ENCODE measurements at places on chromosomes 2 and 18.

- H3K4me1 ChIP-seq = peaks cover 3% of the 10 kb centered on the region
- H3K4me3 ChIP-seq = no peak overlapping the region
- no peaks in the 10 kb centered on the region for H3K27me3 ChIP-seq
- DNase-seq = no peak
- no peak overlapping the region for H3K27ac ChIP-seq
- H3K36me3 ChIP-seq = peaks cover 13% of the 10 kb centered on the region
Observed at GRCh38 chr18:79476918-79477571, 81.3 kb downstream of the NFATC1 start.

DNA sequence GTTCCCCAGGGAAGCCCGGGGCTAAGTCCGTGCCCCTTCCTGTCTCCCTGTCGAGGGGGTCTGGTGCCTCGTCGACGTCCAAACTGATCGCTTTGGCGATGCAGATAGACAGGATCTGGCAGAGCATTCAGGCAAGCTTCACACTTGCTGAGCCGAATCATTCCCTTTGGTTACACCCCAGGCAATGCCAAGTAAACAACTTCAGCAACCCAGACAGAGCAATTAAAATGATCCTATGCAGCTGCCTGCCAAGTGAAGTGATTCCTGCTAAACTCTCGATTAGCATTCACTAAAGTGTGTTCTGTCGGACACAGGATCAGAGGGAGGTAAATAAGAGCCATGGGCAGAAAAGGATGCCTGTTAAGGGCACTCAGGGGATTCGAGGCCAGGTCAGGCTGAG, 108.2 kb upstream of the RAB12 start:
- no peaks in the 10 kb centered on the region for H3K36me3 ChIP-seq
- DNase-seq = no peak
- no peaks in the 10 kb centered on the region for H3K27me3 ChIP-seq
- H3K27ac ChIP-seq = no peak overlapping the region
- H3K4me1 ChIP-seq = no peaks in the 10 kb centered on the region
- no peak overlapping the region for H3K4me3 ChIP-seq

DNA sequence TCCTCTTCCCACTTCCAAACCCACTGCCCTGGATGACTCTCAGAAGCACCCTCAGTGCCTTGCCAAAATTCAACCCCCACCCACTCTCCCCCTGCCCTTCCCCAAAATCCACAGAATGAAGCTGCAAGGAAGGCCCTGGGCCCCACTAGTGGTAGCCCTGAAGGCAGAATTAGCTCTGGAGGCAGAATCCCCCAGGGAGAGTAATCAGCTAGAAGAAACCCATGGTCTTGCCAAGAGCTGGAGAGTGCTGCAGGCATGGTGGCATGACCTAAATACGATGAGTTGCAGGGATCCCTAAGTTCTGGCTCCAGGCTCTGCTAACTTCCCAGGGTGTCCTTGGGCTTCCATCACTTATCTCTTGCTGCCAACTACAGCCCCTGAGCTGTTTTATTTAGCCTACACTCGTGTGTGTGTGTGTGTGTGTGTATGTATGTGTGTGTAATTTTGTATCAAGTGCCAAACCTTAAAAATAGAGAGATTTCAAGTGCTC, 7.9 kb downstream of the GAD1 start:
- H3K27me3 ChIP-seq = peaks cover 35% of the 10 kb centered on the region
- no peak overlapping the region for H3K4me3 ChIP-seq
- H3K27ac ChIP-seq = no peak overlapping the region
- H3K36me3 ChIP-seq = no peaks in the 10 kb centered on the region

DNA sequence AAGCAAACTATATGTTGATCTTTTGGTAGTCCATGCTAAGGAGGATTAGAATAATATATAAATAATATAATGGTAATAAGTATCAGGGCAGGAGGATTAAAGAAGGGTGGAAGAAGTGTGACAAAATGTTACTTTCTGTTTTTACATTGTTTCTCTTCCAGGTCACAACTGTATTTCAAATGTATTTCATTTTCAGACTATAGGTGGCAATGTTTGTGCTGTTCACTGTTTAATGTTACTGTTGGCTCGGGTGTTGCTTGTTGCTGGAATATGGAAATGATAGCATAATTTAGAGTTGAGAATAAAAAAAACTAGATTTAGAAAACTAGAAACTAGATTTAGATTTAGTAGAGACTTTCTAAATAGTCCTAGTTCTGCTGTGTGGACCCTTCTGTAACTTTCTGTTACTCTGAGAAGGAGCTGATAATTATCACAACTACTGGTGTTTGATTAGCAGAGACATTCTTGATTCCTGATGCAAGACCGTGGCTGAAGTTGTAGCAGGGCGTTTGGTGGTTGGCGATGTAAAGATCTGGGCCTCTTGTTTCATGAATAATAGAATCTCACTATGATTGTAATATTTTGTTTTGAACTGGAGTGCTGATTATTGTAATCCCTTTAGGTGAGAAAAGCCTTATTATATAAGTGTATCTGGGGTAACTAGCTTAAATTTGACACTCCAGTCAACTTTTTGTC, 7.9 kb downstream of the NEDD4L start:
- H3K4me1 ChIP-seq = no peaks in the 10 kb centered on the region
- no peak overlapping the region for H3K4me3 ChIP-seq
- H3K27ac ChIP-seq = no peak overlapping the region

DNA sequence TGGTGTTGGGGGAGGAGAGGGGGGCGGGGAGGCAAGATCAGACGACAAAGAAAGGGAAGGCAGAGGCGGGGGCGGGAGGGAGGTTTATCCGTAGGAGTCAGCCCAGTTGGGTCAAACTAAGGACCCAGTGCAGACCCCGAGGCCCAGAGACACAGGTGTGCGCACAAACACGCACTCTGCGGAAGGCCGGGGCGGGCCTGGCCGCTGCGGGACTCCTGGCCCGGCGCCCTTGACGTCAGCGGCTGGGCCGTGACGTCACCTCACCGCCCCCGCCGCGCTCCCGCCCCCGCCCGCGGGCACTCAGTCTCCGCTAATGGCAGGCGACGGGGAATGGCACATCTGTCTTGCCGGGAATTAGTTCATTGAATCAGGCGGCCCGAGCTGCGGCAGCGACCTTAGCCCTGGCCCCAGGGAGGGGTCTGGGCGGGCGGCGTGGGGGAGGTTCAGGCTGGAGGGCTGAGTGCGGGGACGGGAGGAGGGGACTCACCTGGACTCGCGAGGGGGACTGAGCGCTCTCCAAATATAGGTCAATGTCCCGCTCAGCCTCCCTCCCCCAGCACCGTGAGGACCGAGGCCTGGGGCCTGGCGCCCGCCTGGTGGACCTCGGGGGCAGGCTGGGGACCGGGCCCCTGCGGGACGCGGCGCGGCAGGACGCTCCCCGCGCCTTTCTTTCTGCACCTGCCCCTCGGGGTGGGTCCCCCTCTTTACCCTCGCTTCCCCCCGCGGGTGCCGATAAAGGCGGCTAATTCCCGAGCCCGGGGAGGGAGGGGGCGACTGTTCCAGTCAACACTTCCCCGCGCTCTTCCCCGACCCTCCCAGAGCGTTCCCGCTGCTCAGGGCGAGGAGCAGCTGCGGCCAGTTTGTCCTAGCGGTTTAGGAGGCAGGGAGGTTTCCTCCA, 15.5 kb upstream of the ECEL1 start:
- no peak overlapping the region for H3K27ac ChIP-seq
- DNase-seq = peak; percentile 29
- H3K4me3 ChIP-seq = no peak overlapping the region
- H3K4me1 ChIP-seq = peaks cover 6% of the 10 kb centered on the region

DNA sequence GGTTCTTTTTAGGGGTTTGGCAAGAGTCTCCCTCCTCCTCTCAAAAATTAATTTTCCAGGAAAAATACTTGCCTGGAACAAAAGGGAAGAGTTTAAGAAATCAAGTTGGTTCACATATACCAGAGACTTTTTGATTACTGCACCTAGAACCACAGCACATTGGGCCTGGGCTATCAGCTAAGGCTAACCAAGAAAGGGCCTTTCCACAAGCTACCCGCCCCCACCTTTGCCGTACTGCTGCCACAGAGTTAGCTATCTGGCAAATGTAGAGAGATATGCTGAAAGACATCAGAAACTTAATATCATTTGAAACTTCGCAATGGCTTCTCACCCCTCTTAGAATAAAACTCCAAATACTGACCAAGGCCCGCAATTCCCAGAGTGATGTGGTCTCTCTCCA, 76.9 kb downstream of the AAK1 start:
- H3K36me3 ChIP-seq = no peaks in the 10 kb centered on the region
- peaks cover 67% of the 10 kb centered on the region for H3K4me1 ChIP-seq
- no peak for DNase-seq
- no peaks in the 10 kb centered on the region for H3K27me3 ChIP-seq
- peak overlapping the region; percentile 26 for H3K27ac ChIP-seq

DNA sequence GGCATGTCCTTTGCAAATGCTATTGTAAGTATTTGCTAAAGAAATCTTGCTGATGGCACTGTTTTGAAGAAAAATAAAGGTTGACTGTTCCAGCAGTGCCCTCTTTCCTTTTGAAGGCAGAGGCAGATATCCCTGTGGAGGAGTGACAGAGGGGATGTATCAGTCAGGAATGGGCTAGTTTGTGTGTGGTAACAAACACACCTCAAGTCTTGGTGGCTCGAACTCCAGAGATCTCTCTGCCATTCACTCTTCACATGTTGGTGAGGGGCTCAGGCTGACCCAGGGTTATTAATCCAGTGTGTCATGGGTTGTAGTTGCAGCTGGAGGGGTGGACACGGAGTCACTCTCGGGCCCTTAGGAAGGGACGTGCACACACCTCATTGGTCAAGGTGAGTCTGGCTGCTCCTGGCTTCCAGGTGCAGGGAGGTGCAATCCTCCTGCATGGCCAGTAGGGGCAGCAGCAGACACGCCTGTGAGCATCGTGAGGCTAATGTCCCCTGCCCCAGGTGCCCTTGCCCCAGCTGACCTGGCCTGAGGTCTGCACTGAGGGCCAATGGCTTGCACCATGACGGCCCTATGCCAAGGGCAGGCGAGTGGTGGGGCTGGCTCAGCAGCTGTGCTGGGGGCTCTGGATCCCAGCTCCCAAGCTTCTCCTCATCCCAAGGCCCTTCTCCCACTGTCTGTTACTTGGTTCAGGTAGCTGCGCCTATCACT, 146.5 kb downstream of the ASB1 start:
- no peak for DNase-seq
- no peaks in the 10 kb centered on the region for H3K27me3 ChIP-seq
- H3K36me3 ChIP-seq = no peaks in the 10 kb centered on the region
- H3K4me3 ChIP-seq = no peak overlapping the region

GRCh38 chr2:128568106-128568505, 249.4 kb upstream of the HS6ST1 start:
- H3K4me1 ChIP-seq = no peaks in the 10 kb centered on the region
- no peak for DNase-seq
- H3K4me3 ChIP-seq = no peak overlapping the region
- H3K27ac ChIP-seq = no peak overlapping the region
- no peaks in the 10 kb centered on the region for H3K36me3 ChIP-seq

GRCh38 chr18:51266773-51267172, 69.3 kb upstream of the MEX3C start:
- no peak overlapping the region for H3K27ac ChIP-seq
- H3K36me3 ChIP-seq = no peaks in the 10 kb centered on the region
- H3K4me1 ChIP-seq = no peaks in the 10 kb centered on the region
- DNase-seq = no peak
- no peak overlapping the region for H3K4me3 ChIP-seq

- H3K36me3 ChIP-seq = no peaks in the 10 kb centered on the region
- H3K4me1 ChIP-seq = no peaks in the 10 kb centered on the region
- no peak overlapping the region for H3K4me3 ChIP-seq
- DNase-seq = no peak
Observed at GRCh38 chr2:236352761-236353593, 88.8 kb upstream of the ASB18 start.

- no peaks in the 10 kb centered on the region for H3K4me1 ChIP-seq
- no peaks in the 10 kb centered on the region for H3K36me3 ChIP-seq
- no peak overlapping the region for H3K4me3 ChIP-seq
Observed at GRCh38 chr18:8224576-8224975, 384.7 kb upstream of the RAB12 start.

- no peaks in the 10 kb centered on the region for H3K27me3 ChIP-seq
- H3K27ac ChIP-seq = no peak overlapping the region
- H3K4me3 ChIP-seq = no peak overlapping the region
- no peak for DNase-seq
- no peaks in the 10 kb centered on the region for H3K36me3 ChIP-seq
Observed at GRCh38 chr18:60649842-60650536, 277.4 kb upstream of the MC4R start.
